Hematopoietic multipotent progenitor cell (in vitro differentiated cells): ENCODE measurements at places on chromosomes 13 and 19.

DNA sequence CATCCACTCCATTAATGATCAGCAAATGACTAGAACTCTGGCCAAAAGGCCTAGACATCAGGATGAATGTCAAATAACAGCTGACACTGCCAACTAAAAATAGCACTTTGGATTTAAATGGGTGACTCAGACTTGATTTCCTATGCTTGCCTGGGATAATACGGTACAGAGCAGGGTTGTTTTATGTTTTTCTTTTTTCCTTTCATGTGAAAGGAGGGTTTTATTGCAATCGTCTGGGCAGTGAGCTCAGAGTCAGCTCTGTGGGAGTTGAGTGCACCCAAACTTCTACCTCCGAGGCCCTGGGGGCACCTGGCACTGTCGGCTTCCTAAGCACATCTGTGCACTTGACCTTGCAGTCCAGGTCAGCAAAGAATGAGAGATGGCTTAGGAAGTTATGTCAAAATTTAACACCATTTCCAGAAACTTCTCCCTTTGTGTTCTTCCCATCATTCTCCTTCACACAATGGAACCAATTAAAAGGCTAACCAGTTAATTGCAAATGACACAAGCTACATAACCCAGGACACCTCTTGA, 134.1 kb downstream of the LACC1 start:
- DNase-seq = no peak

GRCh38 chr13:71054358-71054757, 812.6 kb downstream of the DACH1 start:
- no peak for DNase-seq

- no peak for DNase-seq
Measured at GRCh38 chr13:100521851-100522617, 66.6 kb downstream of the GGACT start.

- no peak for DNase-seq
Measured at GRCh38 chr19:29887442-29887855, 54.6 kb upstream of the URI1 start.

DNA sequence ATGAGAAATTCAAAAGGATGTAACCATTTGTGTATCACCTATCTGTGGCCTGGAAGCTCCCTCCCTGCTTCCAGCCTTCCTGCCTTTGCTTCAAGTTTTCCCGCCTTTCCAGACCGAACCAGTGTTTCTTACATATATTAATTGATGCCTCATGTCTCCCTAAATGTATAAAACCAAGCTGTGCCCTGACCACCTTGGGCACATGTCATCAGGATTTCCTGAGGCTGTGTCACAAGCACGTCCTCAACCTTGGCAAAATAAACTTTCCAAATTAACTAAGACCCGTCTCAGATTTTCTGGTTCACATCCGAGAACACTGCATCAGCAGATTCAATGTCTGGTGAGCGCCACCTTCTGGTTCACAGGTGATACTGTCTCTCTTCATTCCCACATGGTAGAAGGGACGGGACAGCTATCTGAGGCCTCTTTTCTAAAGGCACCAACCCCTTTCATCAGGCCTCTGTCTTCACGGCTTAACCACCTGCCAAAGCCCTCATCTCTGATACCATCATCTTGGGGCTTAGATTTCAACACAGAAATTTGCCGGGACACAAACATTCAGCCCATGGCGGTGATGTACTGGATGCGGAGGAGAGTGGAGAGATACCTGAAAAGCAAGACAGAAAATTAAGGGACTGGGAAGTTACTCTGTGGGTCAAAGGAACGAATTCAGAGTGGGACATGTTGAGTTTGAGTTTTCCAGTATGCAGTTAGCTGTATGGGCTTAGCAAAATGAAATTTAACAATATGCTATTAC, 58.7 kb upstream of the PABPC3 start:
- peak; percentile 63 for DNase-seq

- DNase-seq = no peak
Measured at GRCh38 chr19:29760752-29761502, 45.9 kb upstream of the C19orf12 start.

DNA sequence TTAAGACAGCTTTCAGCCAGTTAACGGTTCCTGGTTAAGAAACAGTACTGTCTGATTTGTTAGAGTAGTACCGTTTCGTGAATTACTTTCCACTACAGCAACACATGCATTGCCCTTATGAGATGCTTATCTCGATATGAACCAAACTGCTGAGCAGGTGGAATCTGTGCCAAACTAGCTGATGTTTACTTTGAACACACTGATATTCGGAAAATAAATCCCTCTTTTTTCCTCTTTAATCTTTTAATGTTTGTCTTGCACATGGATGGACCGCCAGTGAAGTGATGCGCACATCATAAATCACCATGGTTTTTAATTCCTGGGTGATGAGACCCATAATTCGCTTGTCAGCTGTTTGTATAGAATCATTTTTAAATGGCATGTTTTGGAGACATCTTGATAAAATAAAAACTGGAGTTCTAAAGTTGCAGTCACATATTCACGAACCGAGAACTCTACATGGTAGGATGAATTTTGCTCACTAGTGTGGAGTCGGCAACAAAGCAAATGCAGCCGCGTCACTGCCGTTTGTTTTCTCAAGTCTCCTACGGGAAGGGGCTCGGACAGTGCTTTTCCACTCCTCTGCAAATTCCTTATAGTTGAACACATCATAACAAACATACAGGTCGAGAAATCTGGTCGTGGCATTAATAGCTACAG, 1.1 kb downstream of the GJA3 start:
- DNase-seq = no peak

DNA sequence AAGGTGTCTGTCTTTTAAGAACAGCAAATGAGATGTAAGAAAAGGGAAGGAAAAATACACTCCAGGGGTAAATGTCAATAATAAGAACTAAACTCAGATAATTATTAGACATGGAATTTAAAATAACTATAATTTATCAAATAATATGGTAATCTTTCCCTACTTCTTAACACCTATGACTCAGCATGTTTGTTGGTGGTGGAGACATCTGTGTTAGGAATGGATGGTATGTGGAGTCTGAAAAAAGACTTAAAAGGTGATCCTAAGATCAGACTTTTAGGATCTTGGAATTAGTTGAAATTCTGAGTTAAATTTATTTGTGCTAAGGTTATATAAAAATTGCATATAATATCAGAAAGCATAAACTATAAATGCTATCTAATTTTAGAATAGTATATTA, 915.1 kb downstream of the SLITRK5 start:
- DNase-seq = no peak

DNA sequence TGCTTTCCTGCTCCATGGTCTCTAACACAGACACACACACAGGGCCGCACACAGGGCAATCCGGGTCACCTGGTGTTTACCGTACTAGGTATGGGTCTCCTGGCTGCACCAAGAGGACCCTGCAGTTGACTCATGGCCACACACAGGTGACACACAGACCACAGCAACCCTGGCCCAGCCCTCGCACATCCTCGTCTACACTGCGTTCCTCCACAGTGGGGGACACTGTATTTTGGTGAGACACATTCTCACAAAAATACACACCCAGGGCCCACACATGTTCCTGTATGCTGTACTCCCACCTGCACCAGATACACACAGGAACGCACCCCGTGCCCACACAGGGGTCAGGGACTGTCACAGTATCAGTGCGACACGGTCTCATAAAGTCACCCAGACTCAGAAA, 12.8 kb downstream of the PDE4A start:
- DNase-seq = no peak

GRCh38 chr19:42466521-42467182, 23.9 kb upstream of the CXCL17 start:
- no peak for DNase-seq
